ENCODE measurements at places on chromosomes 1 and 21. TPM values are rescaled to one million over a fixed set of nuclear protein-coding genes. Genes with fewer than 3 reads are reported as not detected.

The UTS2 gene
- total RNA-seq = not detected

The TRABD2B gene
- total RNA-seq = 2.8 TPM

The SESN2 gene
- total RNA-seq = 8.7 TPM

The CD160 gene
- not detected for total RNA-seq

The NHLH1 gene
- 0.39 TPM for total RNA-seq

The PRR9 gene
- total RNA-seq = not detected
